ENCODE measurements at places on chromosomes 7 and 10. TPM values are rescaled to one million over a fixed set of nuclear protein-coding genes. Genes with fewer than 3 reads are reported as not detected.

PDZD7 gene
- total RNA-seq = 2.3 TPM

DNA sequence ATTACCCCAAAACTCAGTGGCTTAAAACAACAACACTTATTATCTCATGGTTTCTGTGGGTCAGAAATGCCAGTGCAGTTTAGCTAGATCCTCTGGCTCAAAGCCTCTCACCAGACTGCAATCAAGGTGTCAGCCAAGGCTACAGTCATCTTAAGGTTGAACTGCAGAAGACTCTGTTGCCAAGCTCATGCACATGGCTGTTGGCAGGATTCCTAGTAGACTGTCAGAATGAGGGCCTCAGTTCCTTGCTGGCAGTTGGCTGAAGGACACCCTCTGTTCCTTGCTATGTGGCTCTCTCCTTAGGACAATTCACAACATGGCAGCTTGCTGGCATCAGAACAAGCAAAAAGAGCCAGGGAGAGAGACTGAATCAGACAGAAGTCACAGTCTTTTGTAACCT lies 34.7 kb downstream of the TOMM7 start:
- DNase-seq = no peak
- H3K27ac ChIP-seq = no peak overlapping the region
- no peaks in the 10 kb centered on the region for H3K36me3 ChIP-seq
- no peak overlapping the region for H3K4me3 ChIP-seq
- H3K27me3 ChIP-seq = no peaks in the 10 kb centered on the region
- no peaks in the 10 kb centered on the region for H3K4me1 ChIP-seq

ABCB4 gene
- total RNA-seq = 2.8 TPM

DNA sequence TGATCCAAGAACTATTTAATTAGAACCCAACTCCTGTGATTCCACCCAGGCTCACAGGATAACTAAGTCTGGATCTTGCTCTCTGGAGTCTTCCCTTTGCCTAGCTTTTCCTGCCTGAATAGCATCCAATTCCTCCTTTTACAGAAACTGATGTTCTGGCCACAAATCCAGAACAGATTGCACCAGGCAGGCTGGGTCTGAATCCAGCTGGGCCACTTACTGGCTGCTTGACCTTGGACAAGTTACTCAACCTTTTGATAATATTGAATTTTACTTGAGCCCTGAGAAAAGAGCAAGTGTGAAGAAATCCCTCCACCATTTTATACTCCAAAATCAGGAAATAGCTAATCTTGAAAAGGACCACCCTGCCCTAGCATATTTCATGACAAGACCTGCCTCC lies 55.5 kb upstream of the SLC35G1 start:
- no peaks in the 10 kb centered on the region for H3K36me3 ChIP-seq
- DNase-seq = no peak
- H3K4me3 ChIP-seq = no peak overlapping the region
- H3K27ac ChIP-seq = no peak overlapping the region
- H3K27me3 ChIP-seq = no peaks in the 10 kb centered on the region
- H3K4me1 ChIP-seq = no peaks in the 10 kb centered on the region

GRCh38 chr7:137501562-137501961 lies 158.0 kb upstream of the PTN start:
- no peak for DNase-seq
- no peaks in the 10 kb centered on the region for H3K4me1 ChIP-seq
- no peaks in the 10 kb centered on the region for H3K36me3 ChIP-seq

GRCh38 chr10:131002031-131002861 lies 309.3 kb downstream of the TCERG1L start:
- H3K27ac ChIP-seq = no peak overlapping the region
- no peak for DNase-seq
- H3K4me1 ChIP-seq = no peaks in the 10 kb centered on the region
- no peaks in the 10 kb centered on the region for H3K36me3 ChIP-seq

TUBB8 gene
- not detected for total RNA-seq

CPA4 gene
- 0.98 TPM for total RNA-seq

GRCh38 chr10:120641695-120642094 lies 184.7 kb downstream of the PLPP4 start:
- no peak overlapping the region for H3K4me3 ChIP-seq
- H3K36me3 ChIP-seq = no peaks in the 10 kb centered on the region
- H3K27ac ChIP-seq = no peak overlapping the region
- DNase-seq = no peak
- H3K27me3 ChIP-seq = no peaks in the 10 kb centered on the region

GRCh38 chr7:20021831-20022230 lies 195.4 kb downstream of the MACC1 start:
- H3K27me3 ChIP-seq = no peaks in the 10 kb centered on the region
- no peak overlapping the region for H3K4me3 ChIP-seq
- H3K27ac ChIP-seq = no peak overlapping the region

CYP2E1 gene
- 0.96 TPM for total RNA-seq

- DNase-seq = no peak
- H3K4me3 ChIP-seq = no peak overlapping the region
- H3K4me1 ChIP-seq = no peaks in the 10 kb centered on the region
- H3K27me3 ChIP-seq = no peaks in the 10 kb centered on the region
Observed at GRCh38 chr10:82092111-82092510, 217.1 kb downstream of the NRG3 start.

- no peaks in the 10 kb centered on the region for H3K4me1 ChIP-seq
- no peak overlapping the region for H3K4me3 ChIP-seq
- H3K36me3 ChIP-seq = no peaks in the 10 kb centered on the region
- H3K27ac ChIP-seq = no peak overlapping the region
Observed at GRCh38 chr10:35979116-35979515, 337.0 kb upstream of the FZD8 start.

Data from breast epithelium (tissue), 4 donors.